ENCODE measurements at places on chromosomes 6 and 20.
A peak's percentile ranks its signal among the peaks of the same experiment; 100 is the strongest.

DNA sequence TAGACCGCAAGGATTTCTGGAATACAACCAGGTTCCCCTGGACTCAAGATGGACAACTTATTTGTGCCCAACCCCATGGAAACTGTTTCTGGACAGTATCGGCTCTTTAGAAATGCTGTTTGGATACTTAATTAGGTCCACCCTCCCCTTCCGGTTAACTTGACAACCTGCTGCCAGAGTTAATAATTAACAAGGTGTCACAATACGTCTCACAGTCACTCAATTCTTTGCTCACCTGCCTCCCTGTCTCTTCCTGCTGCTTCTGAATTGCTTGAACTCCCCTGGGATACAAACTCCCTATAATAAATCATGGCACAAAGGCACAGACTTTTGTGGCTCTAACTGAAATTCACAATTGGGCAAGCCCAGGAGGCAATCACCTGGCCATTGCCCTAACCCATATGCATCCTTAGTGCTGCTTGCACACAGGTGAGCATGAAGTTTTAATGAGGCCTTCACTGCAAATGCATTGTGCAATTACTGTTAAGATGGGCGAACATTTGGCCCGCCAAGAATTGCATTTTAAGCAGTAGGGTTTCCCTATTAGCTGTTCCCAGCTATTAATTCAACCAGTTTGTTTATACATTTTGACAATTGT is 504.4 kb upstream of the NOX3 start:
- peak; percentile 98 for DNase-seq

DNA sequence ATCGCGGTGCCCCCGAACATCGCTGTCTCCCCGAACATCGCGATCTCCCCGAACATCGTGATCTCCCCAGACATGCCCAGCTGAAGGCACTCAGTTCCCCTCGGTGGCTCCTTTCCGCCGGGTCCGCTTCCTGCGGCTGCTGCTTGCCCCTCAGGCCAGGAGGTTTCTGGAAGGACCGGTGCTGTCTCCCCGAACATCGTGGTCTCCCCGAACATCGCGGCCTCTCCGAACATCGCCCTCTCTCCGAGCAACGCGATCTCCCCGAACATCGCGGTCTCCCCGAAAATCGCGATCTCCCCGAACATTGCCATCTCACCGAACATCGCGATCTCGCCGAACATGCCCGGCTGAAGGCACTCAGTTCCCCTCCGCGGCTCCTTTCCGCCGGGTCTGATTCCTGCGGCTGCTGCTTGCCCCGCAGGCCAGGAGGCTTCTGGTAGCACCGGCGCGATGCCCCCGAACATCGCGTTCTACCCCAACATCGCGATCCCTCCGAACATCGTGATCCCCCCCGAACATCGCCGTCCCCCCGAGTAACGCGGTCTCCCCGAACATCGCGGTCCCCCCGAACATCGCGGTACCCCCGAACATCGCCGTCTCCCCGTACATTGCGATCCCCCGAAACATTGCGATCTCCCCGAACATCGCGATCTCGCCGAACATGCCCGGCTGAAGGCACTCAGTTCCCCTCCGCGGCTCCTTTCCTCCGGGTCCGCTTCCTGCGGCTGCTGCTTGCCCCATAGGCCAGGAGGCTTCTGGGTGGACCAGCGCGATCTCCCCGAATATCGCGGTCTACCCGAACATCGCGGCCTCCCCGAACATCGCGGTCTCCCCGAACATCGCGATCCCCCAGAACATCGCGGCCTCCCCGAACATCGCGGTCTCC is 808 bp downstream of the ULBP1 start:
- peak; percentile 34 for DNase-seq

GRCh38 chr6:133549371-133549801 is 308.2 kb downstream of the EYA4 start:
- DNase-seq: no peak

DNA sequence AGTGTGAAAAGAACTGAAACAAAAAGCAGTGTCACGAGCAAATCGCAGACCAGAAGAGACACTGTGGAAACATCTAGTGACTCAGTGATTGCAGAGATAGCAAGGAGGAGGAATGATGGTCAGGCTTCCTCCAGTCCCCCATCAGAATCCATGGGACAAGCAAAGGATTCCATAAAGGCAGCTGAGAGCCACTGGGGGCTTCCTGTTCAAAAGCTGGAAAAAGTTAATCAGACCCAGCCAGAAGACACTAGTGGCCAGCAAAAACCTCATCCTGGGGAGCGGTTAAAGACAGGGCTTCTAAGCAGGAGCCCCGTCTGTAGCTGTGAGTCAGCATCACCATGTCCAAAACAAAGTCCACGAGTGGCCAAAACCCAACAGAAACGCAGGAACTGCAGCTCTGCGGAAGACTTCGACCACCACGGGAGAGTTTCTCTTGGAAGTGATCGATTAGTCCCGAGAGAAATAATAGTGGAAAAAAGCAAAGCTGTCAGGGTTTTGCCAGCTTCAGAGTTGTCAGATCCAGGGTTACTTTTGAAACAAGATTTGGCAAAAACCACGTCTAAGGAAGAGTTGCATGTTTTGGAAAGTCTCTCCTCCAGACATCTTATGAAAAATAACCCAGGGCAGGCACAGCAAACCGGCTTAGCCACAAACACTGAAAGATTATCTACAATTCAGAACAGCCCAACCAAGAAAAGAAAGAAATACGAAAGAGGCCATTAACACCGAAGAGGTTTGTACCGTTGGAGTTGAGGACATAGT is 51.0 kb downstream of the JAG1 start:
- DNase-seq: no peak

DNA sequence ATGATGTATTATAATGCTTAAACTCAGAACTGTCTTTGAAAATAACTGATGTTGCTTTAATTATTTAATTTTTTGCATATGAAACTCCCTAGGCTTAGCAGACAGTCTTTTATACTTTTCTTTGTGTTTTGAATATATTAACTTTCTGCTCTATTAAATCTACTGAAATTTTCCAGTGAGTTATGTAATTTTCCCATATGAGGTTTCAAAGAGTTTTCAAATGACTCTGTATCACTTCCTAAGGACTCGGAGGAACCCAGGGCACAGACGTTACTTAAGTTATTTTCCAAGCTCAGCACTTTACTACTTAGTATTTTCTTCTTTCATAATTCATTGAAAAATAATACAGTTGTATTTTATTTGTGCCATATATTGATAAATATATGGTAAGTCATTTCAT is 122.6 kb downstream of the HS3ST5 start:
- DNase-seq: no peak

DNA sequence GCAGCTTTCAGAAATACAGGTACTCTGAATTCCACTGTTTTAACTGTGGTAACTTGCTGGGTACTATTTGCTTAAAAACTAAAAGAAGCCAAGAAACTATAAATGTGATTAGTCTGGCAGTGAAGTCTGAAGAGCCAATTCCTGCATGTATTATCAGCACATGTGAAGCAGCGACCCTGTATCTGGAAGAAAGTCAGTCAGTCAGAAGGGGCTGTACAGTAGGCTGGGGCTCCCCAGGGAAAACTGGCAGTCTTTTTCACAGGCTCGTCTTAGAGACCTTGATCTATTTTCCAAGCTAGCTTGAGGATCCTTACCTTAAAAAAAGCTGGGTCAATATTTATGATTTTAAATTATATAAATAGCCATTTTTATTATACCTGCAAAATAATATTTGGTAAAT is 104.9 kb downstream of the PDSS2 start:
- no peak for DNase-seq

DNA sequence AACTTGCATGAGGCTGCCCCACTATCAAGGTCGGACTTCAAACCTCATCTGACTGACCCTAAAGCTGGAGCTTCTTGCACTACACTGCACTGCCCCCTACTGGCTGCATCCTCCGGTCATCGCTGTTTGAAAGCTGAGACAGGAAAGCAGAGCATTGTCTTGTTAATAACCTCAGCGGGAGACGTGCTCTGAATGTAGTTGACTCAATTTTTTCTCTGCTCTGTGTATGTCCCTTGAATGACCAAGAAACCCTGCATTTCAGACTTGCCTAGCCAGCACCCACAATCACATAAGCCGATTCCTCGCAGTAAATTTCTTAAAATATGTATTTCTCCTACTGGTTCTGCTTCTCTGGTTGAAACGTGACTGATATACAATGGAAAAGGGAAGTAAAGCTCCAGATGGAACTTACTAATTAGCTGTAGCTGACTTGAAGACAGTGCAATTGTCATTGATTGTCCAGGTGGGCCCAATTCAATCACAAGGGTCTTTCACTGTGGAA is 27.8 kb downstream of the TCF21 start:
- peak; percentile 88 for DNase-seq

DNA sequence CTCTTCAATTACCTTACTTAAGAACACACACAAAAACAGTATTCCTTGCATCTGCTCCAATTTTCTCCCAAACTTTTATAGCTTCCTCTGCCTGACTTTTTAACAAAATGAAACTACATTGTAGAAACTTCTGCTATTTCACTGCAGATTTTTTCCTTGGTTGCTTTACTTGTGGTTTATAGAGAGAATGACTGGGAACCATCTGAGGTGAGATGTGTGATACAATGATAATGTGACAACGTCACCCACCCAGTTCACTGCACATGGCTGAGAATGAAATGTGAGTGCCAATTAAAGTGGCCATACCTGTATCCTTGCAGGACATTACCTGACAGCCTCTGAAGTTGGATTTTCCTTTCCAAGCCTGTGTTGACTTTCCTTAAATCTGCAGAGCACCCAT is 258.4 kb downstream of the CD83 start:
- DNase-seq: no peak

DNA sequence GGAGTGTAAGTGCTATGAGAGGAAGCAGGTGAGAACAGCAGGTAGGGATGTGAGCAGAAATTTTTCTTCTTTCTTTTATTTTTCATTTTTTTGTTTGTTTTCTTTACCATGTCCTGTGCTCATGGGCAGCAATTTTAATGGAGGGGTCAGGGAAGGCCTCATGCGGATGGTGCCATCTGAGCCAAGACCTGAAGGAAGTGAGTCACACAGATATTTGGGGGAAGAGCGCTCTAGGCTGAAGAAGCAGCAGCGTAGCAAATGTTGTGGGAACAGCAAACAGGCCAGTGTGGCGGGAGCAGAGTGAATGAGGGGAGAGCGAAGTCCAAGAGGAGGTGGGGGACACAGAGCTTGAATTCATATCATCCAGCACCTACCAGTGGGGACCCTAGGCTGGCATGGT is 12.7 kb downstream of the SPDEF start:
- DNase-seq: no peak

GRCh38 chr6:26327450-26328264 is 37.3 kb upstream of the BTN3A2 start:
- DNase-seq: no peak

- DNase-seq: no peak
Observed at GRCh38 chr20:14979453-14979986, 642.1 kb upstream of the FLRT3 start.

GRCh38 chr6:122747573-122747972 is 31.9 kb upstream of the FABP7 start:
- no peak for DNase-seq

GRCh38 chr20:41437836-41438235 is 71.2 kb upstream of the EMILIN3 start:
- no peak for DNase-seq

DNA sequence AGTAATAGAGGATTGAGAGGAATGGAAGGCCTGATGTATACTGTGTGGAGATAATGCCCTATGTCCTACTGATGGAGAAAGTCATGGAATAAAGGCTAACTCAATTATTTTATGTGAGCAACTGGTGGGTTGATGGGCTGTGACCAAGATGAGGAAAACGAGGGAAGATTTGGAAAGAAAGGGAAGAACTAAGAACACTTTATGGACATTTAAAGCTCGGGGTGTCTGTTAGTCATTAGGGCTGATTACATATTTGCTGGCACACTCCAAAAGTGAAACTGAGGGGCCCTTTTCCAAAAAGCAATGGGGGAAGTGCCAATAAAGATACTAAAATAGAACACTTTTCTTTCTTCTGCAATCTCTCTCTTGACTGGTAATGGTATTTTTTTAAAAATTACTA is 439.5 kb downstream of the PLCB1 start:
- no peak for DNase-seq

DNA sequence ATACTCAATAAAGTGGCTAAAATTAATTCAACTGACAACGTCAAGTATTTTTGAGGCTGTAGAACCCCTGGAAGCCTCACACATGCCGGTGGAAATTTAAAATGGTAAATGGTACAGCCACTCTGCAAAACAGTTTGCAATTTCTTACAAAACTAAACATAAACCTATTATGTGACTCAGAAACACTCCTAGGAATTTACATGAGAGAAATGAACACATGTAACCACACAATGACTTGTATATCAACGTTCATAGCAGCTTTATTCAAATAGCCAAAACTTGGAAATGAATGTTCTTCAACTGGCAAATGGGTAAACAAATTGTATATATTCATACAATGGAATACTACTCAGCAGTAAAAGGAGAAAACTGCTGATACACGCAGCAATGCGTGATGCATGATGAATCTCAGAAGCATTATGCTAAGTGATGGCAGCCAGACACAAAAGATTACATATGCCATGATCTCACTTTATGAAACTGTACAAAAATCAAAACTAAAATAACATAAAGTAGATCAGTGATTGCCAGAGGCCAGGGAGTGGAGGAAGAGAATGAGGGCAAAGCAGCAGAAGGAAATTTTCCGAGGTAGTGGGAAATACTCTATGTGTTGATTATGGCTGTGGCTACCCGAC is 112.5 kb downstream of the FAM50B start:
- no peak for DNase-seq

- DNase-seq: no peak
Observed at GRCh38 chr6:4896401-4896800, 107.4 kb downstream of the RPP40 start.

DNA sequence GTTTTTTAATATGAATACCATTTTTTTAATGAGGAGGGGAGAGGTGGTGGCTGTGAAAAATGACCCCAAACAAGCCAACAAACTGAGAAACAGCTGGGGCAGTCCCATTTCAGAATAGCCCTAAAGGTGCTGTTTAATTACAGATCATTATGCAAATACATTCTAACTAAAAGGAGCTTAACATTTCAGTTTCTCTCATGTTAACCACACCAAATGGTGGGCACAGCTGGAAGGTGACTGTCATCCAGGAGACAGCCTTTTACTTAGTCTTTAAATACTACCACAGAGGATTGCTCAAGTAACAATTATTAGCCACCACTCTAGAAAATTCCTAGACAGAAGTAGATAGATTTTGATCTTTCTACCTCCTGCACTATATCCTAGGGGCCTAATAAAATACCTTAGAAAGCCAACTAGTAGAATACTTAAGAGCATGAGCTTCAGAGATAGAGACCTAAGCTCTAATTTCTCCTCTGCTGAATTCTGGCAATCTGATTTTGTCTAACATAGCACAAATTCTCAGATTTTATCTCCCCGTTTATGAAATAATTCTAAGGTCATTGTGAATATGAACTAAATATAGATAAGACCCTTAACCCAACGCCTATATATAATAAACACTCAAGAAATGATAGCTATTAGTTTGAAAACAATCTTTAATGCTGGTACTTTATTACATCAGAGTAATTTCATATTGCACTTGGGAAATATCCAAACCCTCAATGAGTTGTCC is 615.1 kb upstream of the NRSN1 start:
- no peak for DNase-seq

- DNase-seq: no peak
Observed at GRCh38 chr6:97066056-97066455, 141.5 kb downstream of the KLHL32 start.

Data from NCI-H1105 treated with DMSO at 0.1 percent for 48 hours (cell line).